Kidney capillary endothelial cell (primary cell): ENCODE measurements at places on chromosomes 3 and 15.

DNA sequence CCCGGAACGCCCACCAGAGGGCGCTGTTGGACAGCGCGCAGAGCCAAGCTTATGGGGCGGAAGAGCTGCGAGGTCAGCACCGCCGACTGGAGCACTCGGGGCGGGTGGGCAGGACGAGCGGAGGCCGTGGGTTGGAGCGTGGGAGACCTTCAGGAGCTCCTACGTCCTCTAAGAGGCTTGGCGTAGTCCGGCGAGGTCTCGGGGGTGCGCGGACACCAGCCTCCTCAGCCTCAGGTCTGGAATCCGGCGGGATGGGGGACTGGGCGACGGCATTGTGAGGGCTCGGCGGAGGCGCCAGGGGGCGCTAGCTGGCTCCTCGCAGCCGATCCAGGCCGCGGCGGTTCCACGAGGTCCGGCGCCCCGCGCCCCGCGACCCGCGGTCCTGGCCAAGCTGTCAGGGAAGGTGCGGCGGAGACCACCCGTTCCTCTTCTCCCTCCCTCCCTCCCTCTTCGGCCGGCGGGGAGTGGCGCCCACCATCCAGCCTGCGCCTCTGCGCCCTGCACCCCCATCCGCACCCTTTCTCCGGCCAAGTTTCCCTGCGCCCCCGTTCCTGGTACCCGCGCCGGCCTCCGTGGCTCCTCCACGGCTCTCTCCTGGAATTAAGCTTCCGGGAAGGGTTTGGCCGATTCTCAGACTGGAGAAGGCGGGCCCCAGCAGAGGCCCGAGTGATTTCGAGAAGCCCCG lies 24.3 kb upstream of the POLG start:
- DNase-seq = peak; percentile 72

- no peak for DNase-seq
Measured at GRCh38 chr3:172376402-172376801, 71.9 kb downstream of the GHSR start.

- no peak for DNase-seq
Measured at GRCh38 chr15:28984421-28985315, 98.9 kb downstream of the APBA2 start.

DNA sequence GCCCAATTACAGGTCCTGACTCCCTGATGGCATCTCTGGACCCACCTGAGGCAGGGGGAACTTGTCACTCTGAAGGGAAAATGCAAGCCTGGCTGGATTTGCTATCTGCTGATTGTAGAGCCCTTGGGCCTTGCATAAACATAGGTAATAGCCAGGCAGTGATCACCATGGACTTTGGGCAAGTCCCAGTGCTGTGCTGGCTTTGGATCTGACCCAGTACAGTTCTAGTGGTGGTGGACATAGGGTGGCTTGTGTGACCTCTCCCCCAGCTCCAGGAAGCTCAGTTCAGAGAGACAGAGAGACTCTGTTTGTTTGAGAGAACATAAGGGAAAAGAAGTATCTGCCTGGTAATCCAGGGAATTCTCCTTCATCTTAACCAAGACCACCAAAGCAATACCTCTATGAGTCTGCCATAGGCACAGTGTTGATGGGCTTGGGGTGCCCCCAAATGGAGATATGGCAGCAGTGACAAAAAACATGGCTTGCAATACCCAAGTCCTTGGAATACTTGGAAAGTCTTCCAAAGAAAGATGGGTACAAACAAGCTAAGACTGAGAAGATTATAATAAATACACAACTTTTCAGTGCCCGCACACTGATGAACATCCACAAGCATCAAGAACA lies 348.5 kb downstream of the PYDC2 start:
- no peak for DNase-seq

DNA sequence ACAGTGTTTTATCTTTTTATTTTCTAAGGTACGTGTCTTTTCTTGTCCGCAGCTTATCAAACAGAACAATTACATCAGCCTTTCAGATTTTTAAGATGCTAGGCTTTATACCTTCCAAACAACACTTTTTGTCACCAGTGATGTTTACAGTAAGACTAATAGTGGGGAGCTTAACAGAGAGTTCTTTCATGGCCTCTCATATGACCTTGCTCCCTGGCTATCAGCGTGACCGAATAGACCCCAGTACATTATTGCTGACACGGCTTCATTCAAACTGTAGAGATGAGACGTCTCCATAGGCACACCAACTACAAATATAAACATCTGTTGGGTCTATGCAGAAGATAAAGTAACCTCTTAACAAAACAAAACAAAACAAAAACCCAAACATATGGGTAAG lies 477.6 kb upstream of the KCNMB2 start:
- no peak for DNase-seq

GRCh38 chr3:111738238-111738637 lies 120.8 kb upstream of the PHLDB2 start:
- DNase-seq = no peak

GRCh38 chr3:66041116-66041515 lies 2.4 kb upstream of the MAGI1 start:
- DNase-seq = no peak

GRCh38 chr3:72797773-72798543 lies 50.3 kb downstream of the SHQ1 start:
- peak; percentile 22 for DNase-seq

GRCh38 chr15:49876401-49877038 lies 242.5 kb downstream of the ATP8B4 start:
- DNase-seq = no peak

- no peak for DNase-seq
Measured at GRCh38 chr3:123764647-123765046, 119.5 kb downstream of the MYLK start.

GRCh38 chr15:76169018-76169417 lies 109.2 kb downstream of the TMEM266 start:
- no peak for DNase-seq

- DNase-seq = no peak
Measured at GRCh38 chr3:141323936-141324704, 44.2 kb upstream of the ZBTB38 start.

DNA sequence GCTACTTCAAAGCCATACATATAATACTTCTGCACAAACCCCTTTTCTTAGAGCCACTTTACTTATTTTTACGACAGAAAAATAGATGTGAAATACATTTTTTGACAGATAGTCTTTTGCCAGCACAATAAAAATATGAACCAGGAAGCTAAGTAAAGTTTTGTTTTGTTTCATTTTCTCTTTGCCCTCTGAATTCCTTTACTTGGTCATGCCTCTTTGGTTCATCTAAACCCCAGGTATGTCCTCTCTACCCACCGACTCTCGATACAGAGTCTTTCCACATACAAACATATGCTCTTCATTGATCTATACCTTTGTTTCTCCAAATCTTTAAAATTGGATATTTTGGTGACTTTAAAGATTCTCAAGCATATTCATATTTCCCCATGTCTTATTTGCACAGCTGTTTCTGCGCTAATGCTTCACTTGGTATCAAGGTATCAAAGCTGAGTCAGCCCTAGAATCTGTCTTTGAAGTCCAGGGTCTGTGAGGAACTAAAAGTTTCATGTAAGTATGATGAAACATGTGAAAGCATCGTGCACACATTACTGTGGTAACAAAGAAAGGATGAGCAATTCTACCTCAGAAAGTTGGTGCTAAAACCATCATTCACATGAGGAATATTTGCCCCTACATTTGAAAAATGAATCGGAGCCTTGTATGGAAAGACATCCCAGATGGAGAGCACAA lies 845.4 kb downstream of the NAALADL2 start:
- no peak for DNase-seq

DNA sequence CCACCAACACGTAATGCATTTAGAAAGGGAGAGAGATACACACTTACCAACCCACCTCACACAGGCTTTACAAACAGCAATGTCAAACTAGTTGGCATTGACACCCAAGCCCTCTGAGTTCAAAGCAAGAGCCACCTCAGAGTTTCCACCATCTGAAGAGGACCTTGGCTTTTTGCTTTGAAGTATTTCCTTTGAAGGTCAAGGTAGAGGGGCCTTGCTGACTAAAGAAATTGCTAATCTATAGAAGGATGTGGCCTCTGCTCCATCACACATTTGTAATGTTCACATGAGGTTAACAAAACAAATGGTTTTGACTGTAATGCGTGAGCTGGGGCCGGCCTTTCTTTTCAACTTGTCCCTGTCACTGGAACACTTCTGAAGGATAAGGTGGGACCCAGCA lies 117.7 kb downstream of the POLR2M start:
- no peak for DNase-seq

DNA sequence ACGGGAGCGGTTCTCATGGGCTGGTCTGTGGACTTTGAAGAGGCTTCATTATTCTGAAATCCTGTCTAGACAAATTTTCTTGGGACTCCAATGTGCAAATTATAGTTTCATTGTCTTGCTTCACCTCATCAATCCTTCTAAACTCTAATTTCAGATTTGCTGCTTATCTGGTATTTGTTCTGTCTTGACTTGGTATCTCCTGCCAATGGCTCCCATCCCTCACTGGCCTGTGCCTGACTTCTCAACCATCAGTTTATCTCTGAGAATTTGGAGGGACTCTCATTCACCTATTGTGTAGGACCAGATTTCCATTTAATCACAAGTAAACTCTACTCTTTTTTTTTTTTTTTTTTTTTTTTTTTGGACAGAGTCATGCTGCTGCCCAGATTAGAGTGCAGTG lies 960.2 kb upstream of the NR2F2 start:
- DNase-seq = no peak

GRCh38 chr15:75107516-75107907 lies 84.1 kb downstream of the PPCDC start:
- no peak for DNase-seq

DNA sequence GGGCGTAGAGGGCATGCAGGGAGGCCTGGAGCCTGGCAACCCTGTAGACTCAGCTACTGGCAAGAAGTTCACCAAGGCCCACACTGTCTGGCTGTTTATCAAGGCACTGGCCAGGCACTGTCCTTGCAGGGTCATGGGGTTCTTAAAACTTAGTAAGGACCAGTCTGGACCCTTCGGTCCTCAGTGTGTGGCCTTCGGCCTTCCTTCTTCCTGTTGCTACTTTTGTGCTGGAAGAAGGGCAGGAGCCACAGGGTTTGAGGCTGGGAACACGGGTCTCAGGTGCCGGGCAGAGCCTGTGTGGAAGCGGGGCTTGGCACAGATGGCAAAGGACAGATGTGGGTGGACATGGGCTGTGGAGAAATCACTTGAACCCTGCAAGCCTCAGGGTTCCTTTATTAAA lies 76.6 kb downstream of the SNRK start:
- no peak for DNase-seq

DNA sequence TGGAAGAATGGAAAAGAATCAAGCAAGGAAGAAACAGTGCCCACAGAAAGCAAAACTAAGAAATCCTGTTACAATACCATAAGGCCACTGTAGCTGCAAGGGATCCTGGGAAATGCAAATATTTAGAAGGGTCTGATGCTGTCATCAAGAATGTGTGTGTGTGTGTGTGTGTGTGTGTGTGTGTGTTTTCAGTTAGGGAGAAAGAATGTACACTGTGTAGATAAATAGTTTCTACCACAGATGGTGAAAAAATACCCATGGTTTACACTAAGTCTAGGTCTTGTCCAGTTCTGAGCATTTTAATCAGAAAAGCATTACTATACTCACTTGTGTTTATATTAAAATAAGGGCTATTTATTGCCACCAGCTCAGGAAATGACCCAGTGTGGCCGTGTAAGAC lies 355.0 kb downstream of the RBMS3 start:
- no peak for DNase-seq

DNA sequence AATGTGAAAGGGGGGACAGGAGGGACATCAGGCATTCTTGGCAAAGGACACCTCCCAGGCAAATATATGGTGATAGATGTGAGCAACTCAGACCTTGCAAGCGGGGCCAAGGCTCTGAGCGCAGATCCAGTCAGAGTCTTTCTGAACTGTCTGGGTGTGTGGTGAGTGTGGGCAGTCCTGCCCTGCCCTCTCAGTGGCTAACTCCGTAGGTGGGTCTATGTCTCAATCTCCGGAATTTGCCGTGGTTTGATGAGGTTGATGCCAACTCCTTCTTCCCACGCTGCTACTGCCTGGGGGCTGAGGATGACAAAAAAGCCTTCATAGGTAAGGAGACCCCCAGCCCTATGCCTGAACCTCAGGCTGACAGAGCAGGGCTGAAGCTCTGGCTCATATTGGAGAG lies 7.4 kb downstream of the TTLL3 start:
- DNase-seq = no peak

- DNase-seq = peak; percentile 36
Measured at GRCh38 chr3:126245811-126246727, 65.7 kb upstream of the ALDH1L1 start.

GRCh38 chr3:177554895-177555759 lies 357.8 kb upstream of the TBL1XR1 start:
- DNase-seq = no peak

- DNase-seq = no peak
Measured at GRCh38 chr15:65990298-65990981, 121.1 kb downstream of the RAB11A start.

GRCh38 chr3:4350789-4351163 lies 47.6 kb downstream of the SETMAR start:
- peak; percentile 58 for DNase-seq

DNA sequence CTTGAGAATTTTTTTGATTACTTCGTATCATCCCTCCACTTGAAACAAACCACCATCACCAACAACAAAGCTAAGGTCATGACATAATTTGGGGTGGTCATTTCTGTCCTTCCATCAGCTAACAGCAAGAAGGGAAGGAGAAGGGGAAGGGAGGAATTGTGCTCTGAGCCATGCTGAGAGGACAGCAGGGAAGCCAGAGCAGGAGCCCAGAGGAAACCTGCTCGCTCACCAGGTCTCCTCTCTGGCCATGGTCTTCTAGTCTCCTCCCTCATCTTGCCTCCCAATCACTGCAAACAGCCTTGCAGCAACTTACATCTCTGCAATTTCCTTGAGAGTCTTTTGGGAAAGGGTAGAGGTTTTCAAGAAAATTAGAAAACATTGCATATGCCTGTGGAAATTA lies 196.7 kb downstream of the SSR3 start:
- no peak for DNase-seq

DNA sequence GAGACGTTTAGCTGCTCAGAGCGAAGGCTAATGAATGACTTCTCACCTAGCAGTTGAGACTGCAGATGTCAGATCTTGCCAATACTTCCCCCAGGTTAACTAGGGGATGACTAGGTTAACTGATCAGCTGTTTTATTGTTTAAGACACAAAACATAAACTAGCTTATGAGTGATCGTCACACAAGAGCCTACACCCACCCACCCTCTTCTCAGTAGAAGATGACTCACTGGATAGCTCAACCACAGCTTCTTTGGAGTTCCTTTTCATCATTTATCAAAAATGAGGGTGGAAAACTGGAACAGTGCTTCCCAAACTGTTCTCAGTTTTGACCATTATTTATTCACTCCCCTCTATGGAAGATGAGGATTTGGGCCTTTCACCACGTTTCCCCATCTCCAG lies 25.2 kb downstream of the GASK1A start:
- DNase-seq = no peak
